AML-193 (cell line): ENCODE measurements at places on chromosomes 4 and X.
A peak's percentile ranks its signal among the peaks of the same experiment; 100 is the strongest.

GRCh38 chrX:7146020-7146702 is 1.4 kb upstream of the STS start:
- no peak for DNase-seq

DNA sequence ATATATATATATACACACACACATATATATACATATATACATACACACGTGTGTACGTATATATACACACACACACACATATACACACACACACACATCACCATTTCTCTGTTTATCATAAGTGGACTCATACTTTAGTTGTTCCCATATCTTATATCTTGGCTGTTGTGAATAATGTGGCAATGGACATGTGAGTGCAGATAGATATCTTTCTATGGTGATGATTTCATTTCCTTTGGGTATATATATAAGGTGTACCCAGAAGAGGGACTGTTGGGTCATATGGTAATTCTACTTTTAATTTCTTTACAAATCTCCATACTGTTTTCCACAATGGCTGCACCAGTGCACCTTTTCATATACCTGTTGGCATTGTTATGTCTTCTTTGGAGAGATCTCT is 105.9 kb downstream of the LARP1B start:
- DNase-seq, result no peak

GRCh38 chr4:2462218-2462991 is 6.5 kb upstream of the RNF4 start:
- peak; percentile 43 for DNase-seq

- DNase-seq, result no peak
These were observed 142.2 kb downstream of the HS3ST1 start for GRCh38 chr4:11286533-11286932.

- no peak for DNase-seq
These were observed 40.4 kb upstream of the AFAP1 start for GRCh38 chr4:7980036-7980435.

GRCh38 chrX:1750267-1750666 is 135.4 kb downstream of the ASMT start:
- DNase-seq, result no peak

DNA sequence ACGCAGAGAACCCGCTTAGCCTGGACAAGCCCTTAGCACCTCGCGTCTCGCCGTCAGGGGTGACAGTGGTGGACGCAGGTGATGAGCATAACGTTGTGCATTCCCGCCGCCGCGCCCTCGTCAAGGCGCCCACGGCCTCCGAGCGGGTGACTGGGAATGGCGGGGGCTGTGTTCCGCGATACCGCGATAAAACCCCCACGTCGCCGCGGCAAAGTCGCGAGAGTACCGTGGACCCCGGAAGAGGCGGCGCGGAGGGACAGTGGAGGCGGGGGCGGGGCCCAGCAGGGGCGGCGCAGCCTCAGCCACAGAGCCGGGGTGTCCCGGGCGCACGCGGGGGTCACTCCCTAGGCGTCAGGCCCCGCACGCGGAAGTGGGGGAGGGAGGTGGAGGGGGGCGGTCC is 53.8 kb downstream of the ZFYVE28 start:
- no peak for DNase-seq

DNA sequence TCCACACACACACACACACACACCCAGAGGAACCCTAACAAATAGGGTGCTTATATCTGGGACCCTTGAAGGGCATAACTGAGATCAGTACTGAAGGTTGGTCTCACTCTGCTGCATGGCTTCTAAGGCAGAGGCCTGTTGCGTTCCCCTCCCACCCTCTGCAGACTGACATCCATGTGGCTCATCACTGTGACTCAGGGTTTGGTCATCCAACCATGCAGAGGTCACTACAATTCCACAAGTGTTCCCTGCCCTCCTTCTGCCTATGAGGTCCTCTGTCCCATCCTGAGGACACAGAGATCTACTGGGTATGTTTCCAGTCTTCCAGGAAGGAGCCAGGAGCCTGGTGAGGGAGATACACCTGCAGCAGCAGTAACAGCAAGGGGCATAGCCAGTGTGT is 55.8 kb downstream of the XAGE2 start:
- DNase-seq, result no peak

DNA sequence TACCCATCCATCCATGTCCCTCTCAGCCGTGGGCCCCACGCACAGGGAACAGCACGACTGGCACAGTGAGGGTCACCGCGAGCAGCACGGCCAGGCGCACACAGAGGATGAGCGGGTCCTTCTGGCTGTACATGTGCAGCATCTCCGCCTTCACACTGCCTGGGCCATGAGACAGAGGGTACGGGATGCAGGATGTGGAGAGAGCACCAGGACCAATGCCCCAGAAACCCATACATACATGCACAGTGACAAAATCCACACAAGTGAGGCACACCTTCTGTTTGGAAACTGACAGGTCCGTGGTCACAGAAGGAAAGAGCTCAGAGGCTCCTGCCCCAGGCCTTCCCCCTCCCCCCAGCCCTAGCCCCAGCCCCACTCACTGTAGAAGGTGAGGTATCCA is 9.5 kb downstream of the SLC38A5 start:
- DNase-seq, result no peak

GRCh38 chrX:150575419-150575814 is 7.0 kb downstream of the MTM1 start:
- no peak for DNase-seq

DNA sequence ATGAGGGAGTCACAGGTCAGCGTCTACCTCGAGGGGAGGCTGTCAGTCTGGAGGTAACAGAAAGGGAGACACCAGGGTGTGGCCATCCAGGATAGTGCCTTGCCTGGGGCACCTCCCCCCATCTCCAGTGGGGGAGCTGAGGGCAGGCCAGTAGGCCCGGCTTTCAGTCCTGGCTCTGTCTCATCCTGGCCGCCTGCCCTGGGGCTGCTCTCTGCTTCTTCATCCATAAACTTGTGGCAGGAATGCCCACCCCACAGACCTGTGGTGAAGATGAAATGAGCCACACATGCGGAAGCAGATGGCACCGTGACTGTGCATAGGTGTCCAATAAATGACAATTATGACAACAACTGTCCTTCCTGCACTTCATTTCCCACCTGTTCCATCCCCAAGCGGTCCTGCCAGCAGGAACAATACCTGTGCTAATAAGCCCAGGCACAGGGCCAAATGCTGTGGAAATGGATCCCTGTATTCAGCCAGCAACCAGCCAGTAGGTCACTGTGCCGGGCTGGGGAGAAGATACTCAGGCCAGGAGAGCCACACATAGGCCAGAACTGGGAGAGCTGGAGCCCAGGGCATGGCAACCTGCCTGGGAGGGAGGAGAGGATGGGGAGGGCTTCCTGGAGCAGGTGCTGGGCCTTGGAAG is 30.2 kb downstream of the TRO start:
- no peak for DNase-seq

- no peak for DNase-seq
These were observed 126.9 kb downstream of the MFAP3L start for GRCh38 chr4:169899295-169899694.

DNA sequence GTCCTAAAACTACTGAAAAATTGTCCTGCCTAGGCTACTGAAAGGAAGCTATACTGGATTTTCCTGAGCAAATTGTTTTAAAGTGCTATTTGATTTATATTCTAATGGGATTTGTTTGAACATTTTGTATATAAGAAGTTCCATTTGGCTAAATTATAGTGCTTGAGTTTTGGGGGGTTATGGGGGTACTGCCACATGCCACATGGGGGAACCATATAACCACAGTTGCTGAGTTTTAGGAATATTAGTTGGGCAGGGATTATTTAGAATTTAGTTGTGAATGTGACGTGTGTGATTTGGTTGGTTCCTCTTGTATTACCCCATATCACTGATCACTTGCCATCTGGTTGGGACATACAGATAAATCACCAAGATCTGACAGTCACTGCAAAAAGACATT is 224.5 kb upstream of the TAPT1 start:
- DNase-seq, result no peak

DNA sequence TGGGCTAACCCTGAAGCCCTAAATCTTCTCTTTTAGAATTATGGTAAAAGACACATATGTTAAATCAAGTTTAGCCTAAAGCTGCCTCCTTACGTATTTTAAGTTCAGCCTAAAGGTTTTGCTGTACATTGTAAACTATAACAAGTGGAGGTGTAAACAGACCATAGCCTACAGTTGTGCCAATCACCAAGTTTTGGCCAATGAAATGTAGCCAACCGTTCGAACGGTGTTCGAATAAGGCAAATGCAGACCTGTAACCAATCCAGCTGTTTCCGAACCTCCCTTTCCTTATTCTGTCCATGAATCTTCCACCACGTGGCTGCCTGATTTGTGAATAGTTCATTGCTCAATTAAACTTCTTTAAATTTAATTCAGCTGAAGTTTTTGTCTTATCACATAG is 52.1 kb upstream of the TBC1D9 start:
- no peak for DNase-seq

DNA sequence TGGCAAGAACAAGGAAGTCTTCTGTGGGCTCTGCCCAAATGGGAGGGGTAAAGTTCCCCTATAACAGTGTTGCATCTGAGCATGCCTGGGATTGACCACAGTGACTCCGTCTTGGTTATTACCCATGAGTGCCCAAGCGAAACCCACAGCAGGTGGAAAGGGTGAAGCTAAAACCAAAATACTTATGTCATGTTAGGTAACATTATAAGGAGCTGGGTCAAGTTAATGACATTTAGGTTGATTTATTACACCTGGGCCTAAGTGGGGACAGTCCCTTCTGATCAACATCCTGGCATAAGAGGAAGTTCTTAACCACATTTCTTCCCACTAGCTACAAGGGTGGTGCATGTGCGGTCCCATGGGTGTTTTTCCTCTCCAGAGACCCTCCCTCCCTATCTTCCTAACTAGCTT is 1.3 kb upstream of the ZNF732 start:
- peak; percentile 36 for DNase-seq

DNA sequence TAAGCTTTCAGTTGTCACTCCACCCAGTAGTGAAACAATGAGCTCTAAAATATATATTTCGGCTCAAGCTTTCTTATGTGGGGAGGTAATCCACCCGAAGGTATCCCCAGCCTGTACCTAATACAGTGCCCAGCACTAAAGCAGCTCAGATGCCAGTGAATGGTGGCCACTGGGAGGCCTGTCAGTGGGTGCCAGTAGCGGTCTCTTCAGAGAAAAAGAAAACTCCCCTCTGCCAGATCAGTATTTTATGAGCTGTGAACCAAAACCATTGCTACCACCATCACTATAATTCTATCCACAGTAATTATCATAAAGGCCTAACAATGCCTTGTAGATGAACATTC is 835 bp upstream of the NFKB1 start:
- peak; percentile 34 for DNase-seq

- DNase-seq, result peak; percentile 71
These were observed 50.2 kb downstream of the DDX3X start for GRCh38 chrX:41384051-41384705.

DNA sequence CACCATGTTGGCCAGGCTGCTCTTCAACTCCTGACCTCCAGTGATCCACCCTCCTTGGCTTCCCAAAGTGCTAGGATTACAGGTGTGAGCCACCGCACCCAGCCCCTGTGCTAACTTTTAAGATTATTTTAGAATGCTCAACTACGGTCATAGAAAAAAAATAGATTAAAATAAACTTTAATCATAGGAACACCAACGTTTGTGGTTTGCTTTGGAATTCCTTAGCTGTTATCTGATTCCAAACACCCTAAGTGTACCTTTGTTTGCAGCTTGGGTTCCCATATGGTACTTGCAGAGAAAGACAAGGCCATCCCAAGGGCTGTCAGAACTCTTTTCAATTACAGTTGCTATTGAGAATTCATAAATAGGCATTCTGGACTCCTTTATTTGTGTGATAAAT is 90.1 kb upstream of the EFHC2 start:
- DNase-seq, result no peak

DNA sequence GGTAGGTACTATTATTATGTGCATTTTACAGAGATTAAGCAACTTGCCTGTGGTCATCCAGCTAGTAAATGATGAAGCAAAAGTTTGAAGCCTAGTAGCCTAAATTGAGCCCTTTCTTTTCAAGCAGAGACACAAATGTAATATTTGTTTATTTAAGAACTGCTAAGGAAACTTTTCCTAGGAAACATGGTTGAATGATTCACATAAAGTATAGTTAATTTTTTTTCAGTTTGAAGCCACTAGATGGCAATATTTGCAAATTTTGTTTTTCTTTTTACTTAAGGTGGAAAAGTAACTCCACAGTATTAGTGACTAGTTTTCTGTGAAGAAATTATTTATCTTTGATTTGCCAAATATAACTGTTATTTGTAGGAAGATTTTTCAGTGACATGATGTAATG is 52.8 kb upstream of the ANKRD17 start:
- peak; percentile 39 for DNase-seq

DNA sequence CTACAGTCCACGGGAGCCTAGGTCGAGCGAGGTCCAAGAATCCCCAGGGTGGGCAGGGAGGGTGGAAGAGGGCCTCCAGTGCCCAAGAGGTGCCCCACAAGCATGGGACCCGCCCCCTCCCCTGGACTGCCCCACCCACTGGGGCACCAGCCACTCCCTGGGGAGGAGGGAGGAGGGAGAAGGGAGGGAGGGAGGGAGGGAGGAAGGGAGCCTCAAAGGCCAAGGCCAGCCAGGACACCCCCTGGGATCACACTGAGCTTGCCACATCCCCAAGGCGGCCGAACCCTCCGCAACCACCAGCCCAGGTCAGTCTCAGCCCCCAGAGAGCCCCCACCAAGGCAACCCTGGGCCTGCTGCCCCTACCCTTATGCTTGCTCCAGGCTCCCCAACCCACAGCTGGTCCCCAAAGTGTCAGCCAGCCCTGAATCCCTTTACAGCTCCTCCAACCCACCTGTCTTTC is at the start of gene GATA1:
Gene GATA1, plus strand, starts transcription at position 250 of the 460 bp plus-strand sequence. CDS start 4,520 bp downstream, outside the sequence.
- DNase-seq, result no peak

DNA sequence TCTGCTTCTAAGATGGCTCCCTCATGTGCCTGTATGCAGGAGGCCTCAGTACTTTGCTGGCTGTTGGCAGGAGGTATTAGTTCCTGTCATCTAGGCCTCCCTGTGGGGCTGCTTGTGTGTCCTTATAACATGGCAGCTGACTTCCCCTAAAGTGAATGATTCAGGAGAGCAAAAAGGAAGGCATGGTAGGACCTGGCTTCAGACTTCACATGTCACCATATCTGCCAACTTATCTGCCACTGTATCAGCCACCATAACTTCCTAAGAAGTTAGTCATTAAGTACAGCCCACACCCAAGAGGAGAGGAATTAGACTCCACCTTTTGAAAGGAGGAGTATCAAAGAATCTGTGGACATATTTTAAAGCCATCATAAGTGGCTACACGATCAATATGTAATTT is 122.5 kb downstream of the UCHL1 start:
- no peak for DNase-seq

DNA sequence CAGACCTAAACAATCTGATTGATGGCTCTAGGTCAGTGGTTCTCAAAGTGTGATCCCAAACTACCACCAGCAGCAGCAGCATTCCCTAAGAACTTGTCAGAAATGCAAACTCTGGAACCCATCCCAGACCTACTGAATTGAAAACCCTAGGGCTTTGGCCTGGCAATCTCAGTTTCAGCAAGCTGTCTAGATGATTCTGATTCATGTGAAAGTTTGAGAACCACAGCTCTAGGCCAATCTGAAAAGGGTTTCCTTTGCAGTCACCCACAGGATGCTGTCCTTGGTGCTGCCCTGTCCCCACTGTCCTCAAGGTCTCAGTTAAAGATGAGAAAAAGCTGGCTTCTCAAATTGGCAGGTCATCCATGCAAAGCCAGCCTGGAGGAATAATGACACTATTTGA is 34.8 kb downstream of the SMPX start:
- DNase-seq, result no peak

GRCh38 chr4:123784626-123785025 is 388.0 kb downstream of the SPRY1 start:
- no peak for DNase-seq
